Esophagus mucosa (tissue), 1 donor: ENCODE measurements at places on chromosomes 11 and 22.

GRCh38 chr11:64545619-64546018 lies 45.4 kb upstream of the SLC22A12 start:
- peak; percentile 65 for ATAC-seq

DNA sequence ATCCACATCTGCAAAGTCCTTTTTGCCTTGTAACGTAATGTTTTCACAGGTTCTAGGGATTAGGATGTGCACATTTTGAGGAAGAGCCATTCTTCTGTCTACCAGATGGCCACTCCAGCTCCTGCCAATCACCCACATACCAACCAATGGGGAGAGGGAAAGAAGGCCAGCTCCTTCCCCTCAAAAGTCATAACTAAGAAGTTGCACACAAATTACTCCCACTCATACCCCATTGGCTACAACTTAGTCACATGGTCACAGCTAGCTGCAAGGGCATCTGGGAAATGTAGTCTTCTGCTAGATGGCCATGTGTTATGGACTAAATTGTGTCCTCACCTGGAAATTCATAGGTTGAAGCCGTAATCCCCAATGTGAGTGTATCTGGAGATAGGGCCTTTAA lies 15.4 kb upstream of the MYOD1 start:
- no peak for ATAC-seq

DNA sequence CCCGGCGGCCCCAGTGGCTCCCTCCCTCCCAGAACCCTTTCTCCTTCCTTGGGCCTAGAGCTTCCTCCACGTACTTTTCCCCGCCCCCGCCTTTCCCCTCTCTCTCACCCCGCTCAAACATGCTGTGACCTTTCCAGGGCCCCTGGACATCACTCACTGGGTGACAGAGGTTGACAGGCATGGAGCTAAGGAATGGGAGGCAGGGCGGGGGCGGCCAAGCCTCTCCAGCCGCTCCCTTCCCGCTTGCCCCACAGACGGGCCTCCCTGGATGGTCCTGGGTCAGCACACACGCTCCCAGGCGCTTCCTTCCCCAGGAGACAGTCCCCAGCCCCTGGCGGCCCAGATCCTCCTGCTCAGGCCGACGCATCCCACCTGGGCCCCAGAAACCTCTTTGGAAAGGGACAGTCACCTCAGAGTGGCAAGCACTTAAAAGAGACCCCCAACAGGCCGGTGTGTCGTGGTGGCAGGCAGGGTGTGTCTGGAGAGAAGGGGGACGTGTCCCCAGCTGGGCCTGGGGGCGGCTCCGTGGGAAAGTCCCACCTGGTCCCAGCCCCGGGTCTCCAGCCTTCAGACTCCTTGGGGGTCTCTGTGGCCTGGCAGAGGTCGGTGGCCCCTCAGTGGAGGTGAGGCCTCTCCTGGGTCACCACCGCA lies 8.8 kb downstream of the H19 start:
- ATAC-seq, result no peak

- ATAC-seq, result peak; percentile 52
These were observed 43.3 kb upstream of the EP300 start for GRCh38 chr22:41048791-41049717.

DNA sequence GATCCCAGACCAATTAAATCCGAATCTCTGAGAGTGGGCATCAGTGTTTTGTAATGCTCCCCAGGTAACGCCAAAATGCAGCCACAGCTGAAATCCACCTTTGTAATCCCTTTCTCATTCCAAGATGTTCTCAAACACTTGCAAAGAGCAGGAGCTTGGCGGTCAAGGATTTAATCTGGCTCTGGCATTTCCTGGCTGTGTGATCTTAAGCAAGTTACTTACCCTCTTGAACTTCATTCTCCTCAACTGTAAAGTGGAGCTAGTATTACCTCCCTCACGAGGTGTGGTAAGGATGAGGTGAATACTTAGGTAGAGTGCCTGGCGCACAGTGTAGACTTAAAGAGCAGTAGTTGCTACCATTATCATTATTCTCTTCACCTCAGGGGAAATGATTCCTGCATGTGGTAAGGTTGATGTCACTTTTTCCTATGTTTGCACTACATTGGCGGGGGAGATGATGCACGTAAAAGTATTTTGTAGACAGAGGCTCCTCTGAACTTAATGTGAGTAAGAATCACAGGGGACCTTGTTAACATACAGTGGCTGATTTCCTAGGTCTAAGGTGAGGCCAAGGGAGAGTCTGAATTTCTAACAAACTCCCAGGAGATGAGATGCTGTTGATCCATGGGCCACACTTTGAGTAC lies 210.4 kb upstream of the PITPNB start:
- ATAC-seq, result no peak

GRCh38 chr11:73205661-73206343 lies 12.3 kb upstream of the P2RY2 start:
- no peak for ATAC-seq

DNA sequence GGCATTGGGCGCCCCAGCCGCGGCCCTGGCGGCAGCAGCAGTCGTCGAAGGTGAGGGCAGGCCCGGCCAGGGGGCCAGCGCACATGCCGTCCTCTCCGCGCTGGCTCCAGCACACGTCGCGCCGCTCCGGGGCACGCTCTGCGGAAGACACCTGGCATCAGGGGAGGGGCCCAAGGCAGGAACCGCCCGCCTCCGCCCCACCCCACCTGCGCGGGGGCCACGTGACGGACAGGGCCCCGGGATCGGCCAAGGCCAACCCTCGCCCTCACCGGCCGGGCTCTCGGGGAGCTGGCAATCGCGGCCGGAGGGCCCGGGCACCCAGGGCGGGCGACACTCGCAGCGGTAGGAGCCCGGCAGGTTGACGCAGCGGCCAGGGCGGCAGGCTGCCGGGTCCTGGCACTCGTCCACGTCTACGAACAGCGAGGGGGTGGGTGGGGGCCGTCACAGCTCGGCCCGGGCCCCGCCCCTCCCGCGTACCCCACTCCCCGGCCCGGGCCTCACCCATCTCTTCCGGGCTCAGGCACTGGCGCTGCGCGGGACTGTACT lies 14.9 kb downstream of the SCYL1 start:
- ATAC-seq, result peak; percentile 72

GRCh38 chr22:17866621-17867020 lies 92.4 kb upstream of the BID start:
- ATAC-seq, result no peak

DNA sequence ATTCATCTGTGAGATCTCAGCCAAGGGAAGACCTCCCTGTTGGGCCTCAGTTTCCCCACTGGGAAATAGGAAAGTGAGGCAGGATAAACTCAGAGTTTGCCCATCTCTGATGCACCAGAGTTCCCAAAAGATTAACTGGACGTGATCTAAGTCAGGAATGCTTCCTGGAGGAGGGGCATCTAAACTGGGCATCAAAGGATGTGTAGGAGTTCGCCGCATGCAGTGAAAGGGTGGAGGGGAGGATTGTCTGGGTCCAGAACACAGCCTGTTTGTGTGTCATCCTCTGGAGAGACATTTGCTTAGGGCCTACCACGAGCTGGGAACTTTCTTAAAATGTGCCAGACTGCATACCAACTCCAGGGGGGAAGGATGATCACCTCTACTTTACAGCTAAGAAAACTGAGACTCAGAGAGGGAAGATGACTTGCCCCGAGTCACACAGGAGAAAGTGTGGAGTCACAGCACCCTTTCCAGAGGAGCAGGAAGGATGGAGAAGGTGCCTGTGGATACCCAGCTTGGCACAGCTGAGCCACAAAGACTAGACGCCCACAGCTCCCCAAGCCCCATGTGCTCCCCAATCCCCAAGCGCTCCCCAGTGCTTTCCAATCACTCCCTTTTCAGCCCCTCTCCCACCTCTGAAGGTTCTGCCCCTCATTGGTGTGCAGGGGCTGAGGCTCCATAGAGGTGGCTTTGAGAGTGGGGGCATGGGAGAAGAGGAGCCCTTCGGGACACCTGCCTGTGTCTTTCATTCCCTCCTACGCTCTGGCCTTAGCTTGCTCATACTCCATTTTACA lies 50.1 kb downstream of the MN1 start:
- ATAC-seq, result no peak
